ENCODE measurements at places on chromosomes 13 and 19.
A peak's percentile ranks its signal among the peaks of the same experiment; 100 is the strongest.

DNA sequence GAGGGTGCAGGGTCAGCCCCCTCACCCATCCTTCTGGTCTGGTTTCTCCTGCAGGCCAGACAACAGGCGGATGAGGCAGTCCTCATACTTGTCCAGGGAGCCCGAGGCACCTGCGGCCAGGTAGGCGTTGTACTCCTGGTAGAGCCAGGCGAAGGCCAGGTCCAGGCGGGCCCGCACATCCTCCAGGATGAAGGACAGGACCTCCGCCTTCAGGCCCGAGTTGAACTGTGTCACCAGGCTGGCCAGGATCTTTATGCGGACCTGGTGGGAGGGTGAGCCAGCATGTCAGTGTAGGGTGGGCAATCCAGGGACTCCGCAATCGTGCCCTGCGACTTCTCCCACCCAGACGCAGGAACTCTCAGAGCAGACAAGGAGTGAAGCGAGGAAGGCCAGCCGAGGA, 13.8 kb upstream of the RSPH6A start:
- no peak for DNase-seq

- DNase-seq = peak; percentile 35
Measured at GRCh38 chr13:73715114-73715910, 418.9 kb downstream of the KLF12 start.

- DNase-seq = peak; percentile 68
Measured at GRCh38 chr19:37817180-37817981, 38.0 kb upstream of the ZNF573 start.

- no peak for DNase-seq
Measured at GRCh38 chr19:28066988-28067387, 1146.0 kb downstream of the UQCRFS1 start.

- DNase-seq = no peak
Measured at GRCh38 chr19:46116121-46116520, 8.4 kb downstream of the IGFL3 start.

GRCh38 chr19:50486823-50487515, 10.3 kb upstream of the GARIN5A start:
- peak; percentile 43 for DNase-seq

DNA sequence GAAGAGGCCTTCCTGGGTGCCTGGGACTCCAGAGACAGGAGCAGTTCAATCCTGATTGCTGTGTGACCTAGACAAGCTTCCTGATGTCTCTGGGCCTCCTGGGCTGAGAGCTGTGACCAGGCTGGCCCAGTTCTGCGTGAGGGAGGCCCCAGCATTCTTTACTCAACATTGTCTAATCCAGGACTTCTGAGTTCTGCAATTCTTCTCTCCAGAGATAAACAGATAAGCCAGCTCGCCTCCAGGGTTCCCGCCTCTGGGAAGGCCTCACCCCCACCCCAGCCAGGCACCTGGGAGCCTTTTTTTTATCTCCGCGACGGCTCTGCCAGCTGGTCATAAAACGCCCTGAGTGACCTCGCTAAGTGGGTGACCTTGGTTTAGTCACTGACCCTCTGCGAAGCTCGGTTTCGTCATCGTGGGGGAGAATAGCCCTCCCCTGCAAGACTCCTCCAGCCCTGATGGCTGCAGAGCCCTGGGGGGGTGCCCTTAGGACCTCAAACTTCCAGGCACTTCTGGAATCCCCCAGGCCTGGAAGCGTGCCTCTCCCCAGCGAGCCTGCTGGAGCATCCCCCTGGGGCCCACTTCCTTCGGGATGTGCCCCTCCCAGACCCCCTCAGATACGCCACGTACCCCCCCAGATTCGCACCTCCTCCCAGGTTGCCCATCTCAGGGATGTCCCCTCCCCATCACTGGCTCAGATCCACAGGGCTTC, 1.9 kb downstream of the SULT2B1 start:
- no peak for DNase-seq

DNA sequence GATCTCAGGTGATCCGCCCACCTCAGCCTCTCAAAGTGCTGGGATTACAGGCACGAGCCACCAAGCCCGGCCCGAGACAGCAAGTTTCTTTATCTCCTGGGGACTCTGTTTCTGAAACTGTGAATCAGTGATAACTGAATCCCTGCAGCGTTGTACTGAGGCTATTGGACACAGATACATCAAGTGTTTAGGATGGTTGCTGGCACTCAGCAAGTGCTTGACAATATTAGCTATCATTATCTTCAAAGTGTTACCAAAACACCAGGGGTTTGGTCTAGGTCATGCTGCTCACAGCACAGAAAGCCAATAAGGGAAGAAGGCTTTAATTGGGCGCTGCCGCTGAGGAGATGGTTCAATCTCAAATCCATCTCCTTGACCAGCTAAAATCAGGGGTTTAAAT, 20.5 kb upstream of the PNMA8C start:
- no peak for DNase-seq

DNA sequence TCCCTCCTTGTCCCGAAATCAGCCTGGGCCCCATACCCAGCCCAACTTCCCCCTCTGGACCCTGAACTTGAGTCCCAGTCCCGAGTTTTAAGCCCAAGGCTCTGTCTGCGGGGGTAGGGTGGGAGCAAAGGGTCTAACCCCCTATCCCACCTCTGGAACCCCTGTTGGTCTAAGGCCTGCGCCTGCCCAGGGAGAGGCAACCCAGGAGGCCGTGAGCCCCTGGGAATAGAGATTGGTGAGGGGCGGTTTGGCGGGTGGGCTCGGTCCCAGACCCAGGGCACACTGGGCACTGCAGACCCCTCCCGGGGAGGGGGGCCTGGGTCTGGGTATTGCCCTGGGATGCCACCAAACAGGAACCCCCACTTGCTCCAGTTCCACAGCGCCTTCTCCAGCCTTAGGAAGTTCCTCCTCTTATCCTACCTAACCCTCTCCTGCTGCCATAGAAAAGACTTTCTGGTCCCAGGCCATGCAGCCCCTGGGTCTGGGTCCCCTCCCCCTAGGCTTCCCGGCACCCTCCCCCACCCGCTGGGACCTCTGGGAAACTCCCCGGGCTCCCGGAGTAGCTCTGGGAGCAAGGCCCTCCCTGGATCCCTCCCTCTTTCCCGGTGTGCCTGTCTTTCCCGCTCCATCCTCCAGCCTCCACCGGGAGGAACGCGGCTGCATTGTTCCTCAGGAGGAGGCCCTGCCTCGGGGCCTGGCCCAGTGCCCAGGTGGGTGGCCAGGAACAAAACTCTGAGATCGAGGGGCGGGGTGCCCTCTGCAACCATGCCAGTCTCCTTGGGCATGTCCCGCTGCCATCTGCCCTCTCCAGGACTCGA, 33.6 kb upstream of the NANOS3 start:
- no peak for DNase-seq

- no peak for DNase-seq
Measured at GRCh38 chr13:113168211-113168610, 9.8 kb downstream of the PROZ start.

DNA sequence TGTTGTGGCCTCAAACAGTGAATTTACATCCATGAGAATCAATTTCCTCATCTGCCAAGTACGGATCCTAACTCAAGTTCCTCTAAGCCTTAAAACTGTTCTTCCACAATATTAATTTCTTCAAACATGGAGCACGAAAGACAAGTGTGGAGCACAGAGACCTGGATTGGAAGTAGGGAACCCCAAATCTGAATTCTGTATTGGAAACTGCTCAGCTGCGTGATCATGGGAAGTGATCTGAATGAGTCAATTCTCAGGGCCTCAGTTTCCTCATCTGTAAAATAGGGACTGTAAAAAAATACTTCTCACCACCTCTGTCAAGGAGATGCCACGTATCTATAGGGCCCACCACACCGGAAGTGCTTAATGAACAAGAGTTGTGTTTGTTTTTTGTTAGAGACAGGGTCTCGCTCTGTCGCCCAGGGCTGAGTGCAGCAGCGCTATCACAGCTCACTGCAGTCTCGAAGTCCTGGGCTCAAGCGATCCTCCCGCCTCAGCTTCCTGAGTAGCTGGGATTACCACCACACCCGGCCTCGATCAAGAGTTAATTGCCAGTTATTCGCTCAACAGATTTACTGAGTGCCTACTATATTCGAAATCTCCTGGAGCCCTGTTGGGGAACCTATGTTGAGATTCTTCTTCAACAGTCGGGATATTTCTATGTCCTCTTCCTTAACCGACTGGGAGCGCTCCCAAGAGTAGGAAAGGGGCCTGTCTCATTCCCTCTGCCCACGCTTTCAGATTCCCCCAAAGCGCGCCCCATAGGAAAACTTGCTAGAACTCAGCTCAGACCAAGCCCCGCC, 1.6 kb downstream of the SERTAD3 start:
- no peak for DNase-seq

- no peak for DNase-seq
Measured at GRCh38 chr13:104592545-104593250, 1526.5 kb upstream of the SLC10A2 start.

DNA sequence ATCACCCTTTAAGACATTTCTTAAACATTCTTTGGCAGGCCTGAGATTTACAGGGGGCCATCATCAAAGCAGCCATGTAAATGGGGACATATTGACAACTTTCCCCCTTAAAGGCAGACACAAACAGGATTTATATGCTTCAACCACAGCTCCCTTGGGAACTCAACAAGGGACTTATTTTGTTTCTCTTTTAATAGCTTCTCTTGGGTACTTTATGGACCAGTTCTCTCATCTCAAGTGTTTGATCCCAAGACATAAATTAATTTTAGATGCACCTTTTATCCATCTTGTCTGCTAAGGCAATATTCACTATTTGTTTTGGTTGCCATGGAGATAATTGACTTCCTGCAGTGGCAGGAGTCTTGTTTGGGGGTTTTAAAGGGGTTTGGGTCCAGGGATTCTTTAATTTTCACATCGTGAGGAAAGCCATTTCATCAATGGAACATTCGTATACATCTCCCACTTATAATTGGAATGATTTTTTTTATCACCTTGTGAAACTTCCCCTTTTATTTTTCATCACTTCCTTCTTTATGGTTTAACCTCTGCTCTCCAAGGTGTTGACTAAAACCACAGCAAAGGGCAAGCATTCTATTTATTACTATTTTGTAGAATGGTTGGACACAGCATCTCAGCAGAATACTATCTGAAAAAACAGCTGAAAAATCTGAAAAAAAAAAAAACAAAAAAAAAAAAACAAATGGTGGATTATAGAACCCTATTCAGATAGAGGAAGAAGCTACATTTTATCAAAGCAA, 726.0 kb downstream of the DIAPH3 start:
- no peak for DNase-seq

DNA sequence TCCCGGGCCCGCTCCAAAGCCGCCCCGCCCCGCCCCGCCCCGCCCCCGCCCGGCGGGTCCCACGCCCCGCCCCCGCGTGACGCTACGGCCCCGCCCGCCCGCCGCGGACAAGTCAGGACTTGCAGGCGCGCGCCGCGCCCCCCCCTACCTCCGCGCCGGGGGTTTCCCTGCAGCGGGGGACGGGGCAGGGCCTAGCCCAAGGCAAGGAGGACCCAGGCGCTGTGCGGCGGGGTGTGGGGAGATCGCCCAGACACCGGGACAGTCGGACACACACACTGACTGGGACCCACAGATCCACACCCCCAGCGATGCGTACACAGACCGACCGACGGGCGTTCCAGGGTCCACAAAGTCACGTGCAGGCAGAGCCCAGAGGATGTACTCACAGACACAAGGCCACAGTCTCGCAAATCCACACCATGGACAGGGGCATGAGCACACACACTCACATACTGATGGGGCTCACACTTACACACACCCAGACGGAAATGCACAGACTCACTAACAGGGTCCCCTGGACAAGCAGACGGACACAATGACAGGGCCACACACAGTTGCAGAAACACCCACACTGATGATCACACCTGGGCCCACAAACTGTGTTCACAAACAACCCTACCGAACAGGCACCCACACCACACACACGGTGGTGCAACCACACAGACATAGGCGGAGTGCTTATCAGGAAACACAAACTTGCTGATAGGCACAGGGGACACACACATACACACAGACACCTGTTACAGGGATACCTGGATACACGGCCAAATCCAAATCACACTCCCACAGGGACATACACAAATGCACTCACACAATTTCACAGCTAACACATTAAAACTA, 436 bp upstream of the BBC3 start:
- peak; percentile 94 for DNase-seq

GRCh38 chr13:79710376-79710775, 229.4 kb downstream of the NDFIP2 start:
- DNase-seq = no peak

GRCh38 chr19:15120135-15121026, 13.2 kb downstream of the SYDE1 start:
- no peak for DNase-seq

DNA sequence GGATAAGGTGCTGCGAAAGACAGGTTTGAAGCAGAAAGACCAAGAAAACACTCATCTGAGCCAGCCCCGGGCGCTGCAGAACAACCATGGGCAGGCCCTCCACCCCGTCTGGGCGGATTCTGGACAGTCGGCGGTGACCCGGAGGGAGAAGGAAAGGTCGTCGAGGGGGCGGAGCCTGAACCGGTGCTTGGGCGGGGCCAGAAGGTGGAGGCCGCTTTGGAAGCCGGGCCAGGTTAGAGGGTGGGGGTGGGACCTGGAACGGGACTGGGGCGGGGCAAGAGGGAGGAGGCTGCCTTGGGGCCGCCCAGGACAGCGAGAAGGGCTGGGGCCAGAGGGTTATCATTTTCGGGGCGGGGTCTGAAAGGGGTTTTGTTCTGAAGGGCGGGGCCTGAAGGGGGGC, 5.0 kb upstream of the ZNF765 start:
- DNase-seq = no peak

DNA sequence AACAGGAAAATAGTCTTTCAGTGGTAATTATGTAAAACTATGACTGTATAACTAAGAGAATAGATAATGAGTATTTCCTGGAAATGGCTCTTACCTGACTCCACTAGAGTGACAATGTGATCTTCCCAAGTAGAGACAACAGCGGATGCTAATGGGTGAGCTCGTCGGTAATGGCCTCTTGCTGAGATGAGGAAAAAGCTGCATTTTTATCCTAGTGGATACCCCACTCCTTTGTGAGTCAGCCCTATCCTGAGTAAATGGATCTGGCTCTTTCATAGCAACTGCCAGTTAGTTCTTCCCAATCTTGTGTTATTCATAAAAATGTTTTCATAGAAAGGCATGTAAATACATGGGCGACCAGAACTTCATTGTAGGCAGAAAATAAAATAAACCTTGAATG, 299.5 kb downstream of the NALCN start:
- DNase-seq = no peak

DNA sequence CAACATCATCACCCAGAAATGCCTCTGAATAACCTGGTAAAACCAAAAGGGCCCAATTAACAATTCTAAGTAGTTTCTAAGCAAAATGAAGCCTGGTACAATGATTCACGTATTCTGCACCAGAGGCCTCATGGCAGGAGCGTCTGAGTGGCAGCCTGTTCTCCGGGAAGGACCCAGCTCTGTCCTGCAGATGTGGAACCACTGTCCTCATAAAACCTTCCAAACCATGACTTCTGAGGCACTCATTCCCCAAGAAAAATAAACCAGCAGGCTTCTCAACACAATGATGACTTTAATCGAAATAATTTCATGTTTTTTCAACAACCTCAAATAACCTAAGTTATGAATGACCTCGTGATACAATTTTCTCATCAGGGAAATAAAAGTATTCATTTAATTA, 89.9 kb downstream of the STK24 start:
- no peak for DNase-seq

GRCh38 chr13:101941095-101941783, 460.6 kb downstream of the FGF14 start:
- no peak for DNase-seq
